ENCODE measurements at places on chromosomes 16 and 17. TPM values are rescaled to one million over a fixed set of nuclear protein-coding genes. Genes with fewer than 3 reads are reported as not detected.
A peak's percentile ranks its signal among the peaks of the same experiment; 100 is the strongest.

DNA sequence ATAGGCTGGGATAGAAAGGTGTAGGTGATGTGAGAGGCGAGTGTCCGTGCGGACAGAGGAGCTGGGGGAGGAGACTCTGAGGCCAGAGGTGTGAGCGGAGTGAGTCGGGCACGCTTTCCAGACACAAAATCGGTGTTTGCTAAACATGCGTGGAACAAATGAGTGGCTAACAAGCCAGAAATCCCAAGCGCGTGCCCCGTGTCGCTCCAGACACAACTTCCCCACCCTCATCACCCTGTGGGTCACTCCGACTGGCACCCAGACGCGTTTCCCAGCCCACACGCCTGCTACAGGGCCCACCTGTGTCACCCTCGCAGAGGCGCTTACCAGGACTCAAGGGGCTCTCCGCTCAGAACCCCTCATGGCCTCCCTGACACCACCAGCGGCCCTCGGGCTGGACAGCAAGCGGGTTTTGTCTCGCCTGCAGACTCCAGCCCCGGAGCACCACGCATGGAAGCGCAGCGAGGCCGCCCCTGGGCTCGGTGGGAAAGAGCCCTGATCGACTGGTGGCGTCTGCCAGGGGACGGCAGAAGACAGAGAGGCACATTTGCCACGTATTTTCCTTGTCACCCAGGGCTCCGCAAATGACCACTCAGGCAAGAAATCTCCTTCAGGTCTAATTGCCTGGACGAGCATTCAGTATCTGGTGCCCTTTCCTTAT is 6.0 kb upstream of the RPH3AL start:
- DNase-seq, result no peak

GRCh38 chr16:20740007-20740883 is 1.4 kb downstream of the THUMPD1 start:
- peak; percentile 38 for DNase-seq

The VKORC1 gene
- total RNA-seq, result 480 TPM

DNA sequence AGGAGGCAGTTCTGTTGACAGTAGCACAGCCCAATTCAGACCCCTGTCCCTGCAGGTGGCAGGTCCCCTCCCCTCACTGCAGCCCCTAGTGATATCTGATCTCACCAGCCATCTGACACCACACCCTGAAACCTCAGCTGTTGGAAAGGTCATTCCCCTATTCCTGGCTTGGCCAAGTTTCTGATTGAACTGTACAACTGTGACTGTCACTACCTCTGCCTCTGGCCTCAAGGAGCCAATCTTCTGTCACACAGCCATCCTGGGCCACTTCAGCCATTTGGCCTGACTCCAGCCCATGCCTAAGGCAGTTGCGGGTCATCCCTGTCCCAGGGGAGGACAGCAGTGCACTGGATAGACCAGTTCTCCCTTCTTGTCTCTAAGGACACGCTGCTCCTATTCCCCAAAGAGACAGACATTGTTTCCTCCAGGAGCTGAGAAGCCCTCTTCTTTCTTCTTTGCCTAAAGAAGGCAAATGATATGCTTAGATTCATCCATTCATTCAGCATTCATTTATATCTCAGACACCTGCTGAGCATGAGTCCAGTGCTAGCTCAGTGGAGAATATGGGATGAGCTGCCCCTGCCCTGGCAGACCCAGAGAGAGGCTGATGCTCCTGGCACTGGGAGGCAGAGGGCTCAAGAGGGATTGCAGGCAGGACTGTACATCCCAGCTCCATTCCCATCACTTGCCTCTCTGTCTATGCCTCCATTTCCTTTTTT is 4.6 kb upstream of the ALDOA start:
- DNase-seq, result no peak

GRCh38 chr16:48602356-48603014 is 7.5 kb downstream of the N4BP1 start:
- no peak for DNase-seq

- peak; percentile 99 for DNase-seq
Measured at GRCh38 chr16:27326738-27327585, 13.2 kb downstream of the IL4R start.

DNA sequence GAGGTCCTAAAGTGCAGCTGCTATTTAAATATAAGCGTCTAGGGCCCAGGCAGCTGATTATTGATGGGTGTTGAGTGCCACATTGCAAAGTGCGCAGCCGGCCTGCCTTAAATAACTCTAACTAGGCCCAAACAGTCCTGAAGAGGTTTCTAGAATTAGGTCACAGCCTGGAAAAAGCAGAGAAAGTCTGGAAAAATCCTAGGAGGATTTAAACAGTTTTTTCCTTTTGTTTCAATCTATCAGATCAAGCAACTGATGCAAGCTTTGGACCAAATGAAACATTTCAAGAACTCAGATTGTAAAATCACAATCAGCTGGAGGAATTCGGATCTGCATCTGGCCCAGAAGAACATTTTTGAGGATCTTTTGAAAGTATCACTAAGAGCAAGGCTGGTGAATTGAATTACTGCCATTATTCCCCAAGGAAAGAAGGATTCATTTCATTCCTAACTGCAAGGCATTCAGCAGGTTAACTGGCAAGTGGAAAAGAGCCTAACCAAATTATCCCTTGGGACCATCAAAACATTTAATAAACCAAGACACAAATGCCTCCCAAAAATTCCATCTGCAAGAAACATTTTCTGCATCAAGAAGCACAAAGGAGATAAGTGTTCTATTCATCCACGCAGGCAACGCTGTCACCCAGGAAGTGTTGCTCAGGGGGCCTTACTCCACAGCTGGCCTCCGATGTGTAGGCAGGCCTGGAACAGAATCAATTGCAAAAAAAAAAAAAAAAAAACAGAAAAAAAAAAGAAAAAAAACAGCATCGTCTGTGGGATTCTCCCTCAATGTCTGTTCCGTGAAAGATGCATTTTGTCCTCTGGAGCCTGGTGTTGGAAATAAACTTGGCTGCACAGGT is 46.1 kb downstream of the IRX3 start:
- peak; percentile 16 for DNase-seq

DNA sequence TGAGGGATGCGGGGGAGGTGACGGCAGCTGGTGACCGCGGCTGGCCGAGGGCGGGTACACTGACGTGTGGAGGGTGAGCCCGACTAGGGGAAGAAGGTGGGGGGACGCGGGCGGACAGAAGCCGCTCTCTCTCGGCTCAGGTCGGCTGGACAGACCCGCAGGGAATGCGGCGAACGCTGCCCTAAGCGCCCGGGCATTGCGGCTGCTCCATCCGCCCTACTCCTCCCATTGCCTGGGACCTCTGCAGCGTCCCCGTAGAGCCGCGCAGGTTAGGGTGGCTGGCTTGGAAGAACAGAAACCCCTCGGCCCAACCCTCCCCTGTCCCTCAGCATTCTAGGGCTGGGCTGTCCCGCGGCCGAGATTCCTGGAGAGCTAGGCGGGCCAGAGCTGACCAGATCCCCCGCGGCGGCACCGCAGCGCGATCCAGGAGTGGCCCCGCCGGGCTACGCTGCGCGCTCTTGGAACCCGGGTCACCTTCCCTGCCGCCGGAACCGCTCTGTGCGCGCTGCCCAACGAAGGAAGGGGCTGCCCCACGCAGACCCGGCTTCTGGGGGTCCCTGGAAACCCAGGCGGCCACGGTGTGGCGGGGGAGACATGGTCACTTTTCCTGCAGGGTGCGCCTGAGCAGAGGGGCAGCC is 3.0 kb downstream of the DLX4 start:
- peak; percentile 59 for DNase-seq
